GM12878 (cell line): ENCODE measurements at places on chromosomes 2 and 18.

DNA sequence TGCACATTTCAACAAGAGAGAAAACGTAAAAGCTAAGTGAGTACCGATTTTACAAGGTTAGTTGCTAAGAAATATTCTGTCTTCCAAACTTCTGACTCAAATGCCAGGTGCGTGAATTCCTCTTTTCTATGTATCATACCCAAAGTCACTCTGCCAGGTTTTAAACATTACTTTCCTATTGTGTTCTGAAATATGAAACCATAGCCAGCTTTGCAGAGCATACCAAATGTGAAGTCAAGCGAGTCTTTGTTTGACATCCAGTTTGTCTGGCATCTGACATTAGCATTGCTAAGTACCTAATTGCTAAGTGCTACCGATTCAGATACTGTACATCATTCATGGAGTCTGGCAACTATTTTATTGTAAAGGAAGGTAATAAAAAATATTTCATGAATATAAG lies 321.9 kb upstream of the GALNT5 start:
- DNase-seq, result no peak

DNA sequence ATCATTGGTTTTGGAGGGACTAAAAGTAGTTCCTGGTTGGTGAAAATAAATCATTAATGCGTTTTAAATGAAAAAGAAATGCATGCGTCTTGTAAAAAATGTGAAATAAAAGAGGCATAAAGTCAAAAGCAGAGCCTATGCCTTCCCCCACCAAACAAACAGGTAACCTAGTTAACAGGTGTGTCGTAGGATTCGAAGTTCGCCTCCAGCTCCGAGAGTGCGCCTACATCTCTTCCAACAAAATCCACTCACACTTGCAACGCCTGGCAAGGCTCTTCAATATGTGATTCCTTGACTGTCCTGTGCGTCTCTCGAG lies 677 bp upstream of the SMAD4 start:
- no peak for DNase-seq

DNA sequence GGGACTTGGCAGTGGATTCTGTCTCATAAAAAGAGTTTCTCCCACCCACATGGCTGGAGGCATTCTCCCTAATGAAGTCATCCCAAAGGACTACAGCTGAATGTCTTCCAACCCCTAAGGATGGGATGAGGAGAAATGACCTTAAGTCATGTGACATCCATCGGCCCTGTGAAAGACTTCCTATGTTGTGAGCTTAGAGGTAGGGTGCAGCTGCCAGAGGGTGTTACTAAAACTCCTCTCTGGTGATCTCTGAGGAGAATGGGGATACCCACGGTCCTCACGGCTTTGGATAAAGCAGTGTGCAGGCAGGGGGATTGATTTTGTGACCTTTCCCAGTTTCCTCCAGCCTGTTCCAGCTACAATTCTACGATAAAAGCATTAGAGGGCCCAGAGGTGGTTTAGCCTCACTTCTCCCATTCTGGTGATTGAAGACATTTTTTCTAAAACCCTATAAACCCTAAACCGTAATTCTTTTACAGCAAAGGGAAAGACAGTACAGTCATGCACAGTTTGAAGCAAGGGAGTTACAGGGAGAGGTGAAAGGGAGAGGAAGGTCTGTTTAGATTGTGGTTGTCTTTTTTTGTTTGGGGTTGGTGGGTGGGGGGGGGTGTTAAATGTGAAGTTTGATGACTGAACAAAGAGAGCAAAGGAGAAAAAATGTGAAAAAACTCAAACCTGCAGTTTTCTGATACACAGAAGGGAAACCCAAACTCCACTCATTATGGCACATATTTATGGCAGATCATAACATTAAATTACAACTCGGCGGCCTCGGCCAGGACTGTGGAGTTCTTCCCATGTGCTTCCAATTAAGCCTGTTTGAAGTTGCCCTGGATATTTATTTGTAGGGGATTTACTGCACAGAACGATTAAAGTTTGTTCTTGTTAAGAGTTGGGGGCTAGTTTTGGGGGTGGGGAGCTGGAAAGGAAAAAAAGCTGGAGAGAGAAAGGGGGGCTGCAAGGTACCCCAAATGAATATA lies 26.6 kb upstream of the SLC14A2 start:
- no peak for DNase-seq

DNA sequence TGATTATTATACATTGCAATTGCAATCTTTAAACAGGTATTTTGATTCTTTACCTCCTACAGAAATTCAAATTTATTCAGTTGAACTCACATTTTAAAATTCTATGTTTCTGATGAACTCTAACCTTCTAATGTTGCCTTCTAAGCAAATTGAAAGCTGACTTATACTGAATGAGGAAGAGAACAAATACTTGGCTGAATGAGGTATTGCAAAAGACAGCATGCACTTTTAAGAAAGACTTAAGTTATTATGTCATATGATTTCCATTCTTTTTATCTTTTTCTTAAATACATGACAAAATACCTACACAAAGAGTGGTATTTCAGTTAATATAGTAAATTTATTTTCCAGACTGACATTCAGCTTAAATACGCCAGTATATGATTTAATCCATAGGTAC lies 64.7 kb downstream of the FAM228A start:
- no peak for DNase-seq

DNA sequence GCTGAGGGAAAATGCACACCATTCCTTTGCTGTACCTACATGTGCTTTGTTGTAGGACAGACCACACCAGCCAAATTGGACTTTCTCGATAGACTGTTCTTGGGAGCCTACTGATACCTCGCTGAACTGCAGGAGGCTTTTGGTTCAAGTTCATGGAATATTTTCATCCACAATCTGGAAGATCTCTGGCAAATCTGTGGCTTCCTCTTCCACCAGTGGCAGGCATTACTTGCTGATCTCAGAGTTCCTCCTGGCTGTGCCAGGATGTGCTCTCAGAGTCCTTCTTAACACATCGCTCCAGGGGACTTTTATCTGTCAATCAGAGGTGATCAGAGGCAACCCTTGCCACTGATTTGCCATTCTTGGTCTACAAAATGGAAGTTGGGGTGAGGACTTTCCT lies 87.7 kb downstream of the PTGR3 start:
- DNase-seq, result no peak

DNA sequence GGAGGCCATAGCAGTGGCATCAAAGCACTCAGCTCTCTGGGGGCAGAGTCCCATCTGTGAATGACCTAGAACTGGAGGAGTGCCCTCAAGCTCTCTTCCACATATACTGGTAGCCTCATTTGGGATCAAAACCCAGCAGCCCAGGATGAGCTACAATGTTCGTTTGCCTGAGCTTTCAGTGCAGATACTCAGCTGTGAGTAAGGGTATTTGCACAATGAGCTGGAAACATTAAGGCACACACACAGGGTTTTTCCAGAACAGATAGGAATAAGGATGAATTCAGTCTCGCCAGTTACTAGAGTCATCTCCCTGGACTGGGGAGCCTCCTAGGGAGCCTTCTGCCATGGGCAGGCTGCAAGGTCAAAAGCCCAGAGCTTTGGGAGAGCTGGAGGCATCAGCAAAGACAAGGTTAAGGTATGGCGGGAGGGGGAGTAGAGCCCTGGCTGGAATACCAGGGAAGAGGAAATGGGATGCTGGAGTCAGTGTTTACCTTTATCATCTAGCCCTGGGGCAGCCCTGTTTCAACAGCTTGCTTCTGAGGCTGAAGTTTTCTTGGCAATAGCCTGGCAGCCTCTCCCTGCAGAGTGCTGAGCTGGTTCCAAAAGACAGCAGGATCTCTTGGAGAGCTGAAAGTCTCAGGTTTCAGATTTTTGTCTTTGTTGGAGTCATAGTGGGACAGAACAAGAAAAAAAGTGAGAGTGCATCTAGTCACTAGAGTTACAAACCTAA lies 187.7 kb downstream of the LOXHD1 start:
- no peak for DNase-seq

DNA sequence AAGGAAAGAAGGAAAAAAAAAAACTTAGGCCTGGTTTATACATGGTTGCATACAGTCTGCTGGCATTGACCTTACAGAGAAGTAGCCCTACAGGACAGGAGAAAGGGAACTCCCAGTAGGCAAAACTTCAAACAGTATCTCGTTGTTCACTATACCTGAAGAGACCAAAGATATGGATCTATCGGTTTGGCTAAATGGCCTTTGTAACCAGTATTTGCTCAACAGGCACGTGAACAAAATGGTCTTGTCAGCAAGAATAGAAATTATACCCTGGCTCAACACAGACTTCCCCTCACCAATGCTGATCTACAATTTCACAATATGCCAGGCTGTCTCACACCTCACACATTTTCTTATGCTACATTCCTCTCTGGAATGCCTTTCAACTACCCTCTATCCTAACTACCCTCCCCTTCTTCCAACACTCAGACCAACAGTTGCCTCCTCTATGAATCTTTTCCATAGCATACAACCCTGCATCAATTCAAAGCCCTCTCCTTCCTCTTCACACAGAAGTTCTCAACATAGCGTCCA lies 13.7 kb downstream of the HYCC2 start:
- DNase-seq, result no peak

- DNase-seq, result no peak
These were observed 99.4 kb downstream of the CRIM1 start for GRCh38 chr2:36455011-36455410.

DNA sequence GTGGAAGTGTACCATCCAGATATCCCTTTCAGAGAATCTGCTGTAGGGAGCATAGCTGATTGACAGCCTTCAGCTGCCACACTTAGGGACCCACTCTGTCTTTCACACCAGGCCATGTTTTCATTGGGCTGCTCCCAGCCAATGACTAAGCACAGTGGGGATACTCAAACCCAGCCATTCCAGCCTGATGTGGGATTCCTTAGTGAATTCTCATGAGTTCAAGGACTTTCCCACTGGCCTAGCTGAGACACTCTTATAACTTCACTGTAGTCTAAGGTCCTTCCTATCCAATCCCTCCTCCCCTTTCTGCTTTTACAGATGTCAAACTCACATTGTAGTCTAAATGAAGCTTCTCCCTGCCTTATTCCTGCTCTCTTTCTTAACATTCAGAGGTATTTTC lies 201.2 kb downstream of the PIK3C3 start:
- no peak for DNase-seq

- DNase-seq, result no peak
These were observed 5.5 kb downstream of the DGKD start for GRCh38 chr2:233359823-233360222.
